Epithelial cell of prostate (primary cell): ENCODE measurements at places on chromosomes 2 and 18.

- no peak for DNase-seq
Observed at GRCh38 chr2:150812066-150812465, 324.6 kb upstream of the RND3 start.

DNA sequence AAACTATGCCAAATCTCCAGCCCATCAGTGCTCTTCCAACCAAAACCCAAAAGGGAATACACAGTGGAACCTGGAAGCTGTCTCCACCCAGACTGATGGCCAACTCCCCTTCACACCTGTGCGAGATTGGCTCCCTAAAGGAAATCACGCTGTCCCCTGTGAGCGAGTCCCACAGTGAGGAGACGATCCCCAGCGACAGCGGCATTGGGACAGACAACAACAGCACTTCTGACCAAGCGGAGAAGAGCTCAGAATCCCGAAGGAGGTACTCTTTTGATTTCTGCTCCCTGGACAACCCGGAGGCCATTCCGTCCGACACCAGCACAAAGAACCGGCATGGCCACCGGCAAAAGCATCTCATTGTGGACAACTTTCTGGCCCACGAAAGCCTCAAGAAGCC, 271.1 kb downstream of the SETBP1 start:
- no peak for DNase-seq

DNA sequence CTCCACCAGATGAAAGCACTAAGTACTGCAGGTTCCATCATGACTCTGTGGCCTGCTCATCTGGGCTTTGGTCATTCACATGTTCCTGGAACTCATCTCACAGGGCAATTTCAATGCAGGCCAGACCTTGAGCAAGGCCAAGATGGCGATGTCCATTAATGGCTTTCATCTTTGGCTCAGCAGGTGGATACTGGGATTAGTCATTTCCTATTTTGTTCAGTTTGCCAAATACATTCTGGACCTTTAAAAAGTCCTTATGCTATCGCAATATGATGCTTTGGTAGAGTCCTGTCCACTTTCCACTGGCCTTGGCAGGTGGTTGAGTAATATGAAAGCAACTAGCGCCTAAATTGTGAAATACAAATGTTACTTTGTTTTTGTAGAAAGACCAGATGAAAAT, 170.1 kb upstream of the REV1 start:
- no peak for DNase-seq

DNA sequence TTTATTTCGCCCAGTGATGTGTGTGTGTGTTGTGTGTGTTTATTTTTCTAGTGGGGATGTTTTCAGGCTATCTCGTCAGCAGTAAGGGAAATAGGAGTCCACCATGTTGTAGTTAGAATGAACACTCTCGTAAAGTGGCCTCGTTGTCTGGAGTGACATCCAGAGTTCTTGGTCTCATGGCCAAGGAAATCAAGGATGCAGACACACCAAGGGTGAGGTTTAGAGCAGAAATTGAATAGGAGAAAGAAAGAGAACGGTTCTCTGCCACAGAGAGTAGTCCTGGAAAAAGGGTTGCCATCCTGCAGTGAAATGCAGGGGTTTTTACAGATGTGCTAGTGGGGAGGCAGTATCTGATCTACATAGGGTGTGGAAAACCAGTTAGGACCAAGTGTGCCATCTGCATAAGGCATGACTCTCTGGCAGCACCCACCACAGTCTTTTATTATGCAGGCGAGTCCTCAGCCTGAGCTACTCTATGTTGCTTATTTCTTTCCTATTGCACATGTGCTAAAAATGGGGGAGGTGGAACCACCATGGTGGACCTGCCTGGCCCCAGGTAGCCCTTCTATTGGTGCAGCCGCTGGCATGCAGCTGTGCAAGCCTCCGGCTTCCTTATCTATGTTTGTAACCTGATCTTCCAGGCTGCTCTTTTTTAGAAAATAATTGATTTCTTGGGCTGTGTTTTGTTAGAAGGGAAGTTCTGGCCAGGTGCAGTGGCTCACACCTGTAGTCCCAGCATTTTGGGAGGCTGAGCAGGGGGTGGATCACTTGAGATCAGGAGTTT, 23.2 kb downstream of the RALB start:
- DNase-seq = no peak

DNA sequence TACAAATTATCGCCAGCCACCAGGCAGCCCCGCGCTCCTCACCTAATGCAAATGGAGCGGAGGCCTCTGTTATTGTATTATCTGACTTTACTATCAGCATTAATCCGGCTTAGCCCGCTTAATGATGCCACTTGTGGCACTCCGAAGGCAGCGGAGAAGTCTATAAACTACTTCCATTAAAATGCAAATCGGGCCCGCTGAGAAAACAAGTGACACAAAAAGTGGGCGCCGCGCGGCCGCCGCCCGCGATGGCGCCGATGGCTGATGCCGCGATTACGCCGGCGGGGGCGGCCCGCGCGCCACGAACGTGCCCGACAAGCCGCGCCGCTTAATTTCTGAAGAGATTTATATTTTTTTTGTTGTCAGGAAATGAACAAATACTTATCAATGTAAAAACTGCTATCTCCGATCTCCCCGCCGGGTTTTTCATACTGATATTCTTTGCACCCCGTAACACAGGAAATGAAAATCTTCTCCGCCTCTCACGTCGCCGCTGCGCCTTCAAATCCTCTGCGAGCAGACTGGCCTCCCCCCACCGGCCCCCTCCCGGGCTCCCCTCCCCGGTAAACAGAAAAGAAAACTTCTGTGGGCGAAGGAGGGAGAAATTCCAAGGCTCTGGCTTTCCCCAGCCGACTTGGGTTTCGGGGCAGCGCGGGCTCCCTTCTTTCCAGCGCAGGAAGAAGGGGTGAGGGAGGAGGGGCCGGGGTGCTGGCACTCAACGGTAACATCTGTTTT, 221.8 kb downstream of the INSIG2 start:
- no peak for DNase-seq

GRCh38 chr2:202782940-202783558, 88.5 kb downstream of the ICA1L start:
- no peak for DNase-seq

- no peak for DNase-seq
Observed at GRCh38 chr2:42895134-42895790, 102.9 kb upstream of the HAAO start.

- no peak for DNase-seq
Observed at GRCh38 chr2:17969661-17970060, 91.2 kb downstream of the KCNS3 start.

GRCh38 chr18:45755934-45756333, 32.0 kb downstream of the SLC14A1 start:
- DNase-seq = no peak

GRCh38 chr2:170812710-170813600, 3.7 kb upstream of the GAD1 start:
- no peak for DNase-seq

GRCh38 chr2:9996321-9996720, 44.8 kb downstream of the GRHL1 start:
- no peak for DNase-seq

DNA sequence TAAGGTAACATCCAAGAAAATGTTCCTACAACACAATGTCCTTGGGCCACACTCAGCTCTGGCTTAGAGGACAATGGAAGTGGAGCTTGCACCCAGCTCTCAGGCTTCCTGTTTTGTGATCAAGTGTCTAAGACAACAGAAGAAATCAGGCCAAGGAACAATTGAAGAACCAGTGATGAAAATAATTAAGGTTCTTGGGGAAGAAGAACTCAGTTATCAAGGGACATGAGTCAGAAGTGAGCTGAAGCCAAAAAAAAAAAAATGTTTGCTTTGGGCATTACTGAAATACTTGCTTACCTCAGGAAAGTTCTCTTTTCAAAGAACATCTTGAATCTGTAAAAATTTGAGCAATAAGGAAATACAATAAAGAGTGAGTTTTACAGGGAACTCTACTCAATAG, 299.0 kb downstream of the FBXO15 start:
- DNase-seq = no peak

DNA sequence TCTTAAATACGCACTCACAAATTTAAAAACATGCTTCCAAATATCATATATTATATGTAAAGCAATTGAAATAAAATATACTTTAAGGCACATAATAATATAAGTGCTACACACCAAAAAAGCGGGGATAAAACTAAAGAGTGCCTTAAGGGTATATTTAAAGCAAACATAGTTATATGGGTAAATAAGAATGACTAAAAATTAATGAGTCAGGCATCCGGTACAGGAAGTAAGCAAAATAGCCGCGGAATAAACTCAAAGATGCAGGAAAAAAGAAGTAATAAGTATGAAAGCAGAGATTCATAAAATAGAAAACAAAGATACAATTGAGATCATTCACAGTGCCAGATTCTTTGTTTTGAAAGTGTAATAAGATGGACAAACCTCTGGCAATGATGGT, 503.5 kb upstream of the SOX11 start:
- DNase-seq = no peak

GRCh38 chr2:20651731-20652099, 817 bp upstream of the HS1BP3 start:
- no peak for DNase-seq

- DNase-seq = no peak
Observed at GRCh38 chr2:193810533-193810932, 1615.8 kb upstream of the TMEFF2 start.

DNA sequence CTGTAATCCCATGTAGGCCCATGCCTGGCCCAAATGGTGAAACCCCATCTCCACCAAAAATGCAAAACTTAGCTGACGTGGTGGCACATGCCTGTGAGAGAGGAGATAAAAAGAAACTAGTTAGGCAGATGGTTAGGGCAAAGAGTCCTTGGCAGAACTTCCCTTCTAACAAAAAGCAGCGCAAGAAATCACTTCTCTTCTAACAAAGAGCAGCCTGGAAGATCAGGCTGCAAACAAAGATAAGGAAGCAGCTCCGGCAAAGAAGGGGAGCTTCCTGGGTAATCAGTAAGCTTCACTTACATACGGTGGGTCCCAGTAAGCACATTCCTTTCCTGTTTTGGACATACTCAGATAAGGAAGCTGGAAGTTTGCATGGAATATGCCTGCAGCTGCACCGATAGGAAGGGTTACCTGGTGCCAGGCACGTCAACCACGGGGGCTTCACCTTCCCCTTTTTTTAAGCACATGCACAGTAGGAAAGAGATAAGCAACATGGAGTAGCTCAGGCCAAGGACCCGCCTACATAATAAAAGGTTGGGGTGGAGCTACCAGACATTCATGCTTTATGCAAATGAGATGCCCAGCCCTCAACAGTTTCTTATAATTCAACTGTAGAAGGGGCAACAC, 61.0 kb upstream of the SLC25A52 start:
- no peak for DNase-seq

DNA sequence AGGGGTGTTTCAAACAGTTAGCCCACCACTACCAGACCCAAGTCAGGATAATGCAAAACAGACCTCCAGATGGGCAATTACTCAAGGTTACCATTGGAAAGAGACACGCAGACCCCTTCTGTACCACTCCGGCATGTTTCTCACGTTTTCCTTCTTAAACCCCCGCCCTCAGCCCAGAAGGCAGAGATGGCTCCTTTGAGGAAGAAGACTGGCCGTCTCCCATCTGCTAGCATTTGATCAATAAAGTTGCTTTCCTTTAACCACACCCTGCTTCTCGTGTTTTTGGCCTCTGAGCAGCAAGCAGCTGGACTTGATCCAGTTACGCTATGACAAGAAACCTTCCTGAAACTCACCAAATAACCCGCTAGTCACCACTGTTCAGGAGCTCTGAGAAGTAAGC, 1012.4 kb upstream of the GYPC start:
- DNase-seq = no peak

- DNase-seq = no peak
Observed at GRCh38 chr2:95268211-95269035, 5.8 kb upstream of the PROM2 start.

DNA sequence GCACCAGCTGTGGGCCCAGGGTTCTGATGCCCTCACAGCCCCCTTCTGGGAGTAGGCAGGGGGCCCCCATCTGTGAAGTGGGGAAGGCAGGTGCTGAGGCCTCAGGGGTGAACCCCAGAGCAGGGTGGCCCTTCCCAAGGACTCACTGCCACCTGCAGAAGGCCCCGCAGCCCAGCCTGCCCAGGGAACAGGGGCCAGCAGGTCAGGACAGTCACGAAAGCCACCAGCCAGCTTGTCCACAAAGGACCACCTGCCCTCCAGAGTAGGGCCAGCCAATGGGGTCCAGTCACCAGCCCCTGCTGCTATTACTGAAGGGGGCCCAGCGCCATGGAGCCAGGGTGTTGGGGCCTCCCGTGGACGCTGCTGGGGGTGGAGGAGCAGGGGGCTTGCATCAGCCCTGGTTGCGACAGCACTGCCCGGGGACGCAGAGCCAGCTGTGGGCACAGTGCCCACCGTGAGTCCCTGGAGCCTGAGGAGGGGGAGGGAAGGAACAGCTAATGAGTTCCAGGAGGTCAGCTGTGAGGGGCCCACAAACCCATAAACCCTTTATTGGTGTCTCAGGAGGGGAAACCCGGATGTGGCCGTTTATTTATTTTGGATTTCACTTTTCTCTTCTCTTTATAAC, 11.5 kb upstream of the SNED1 start:
- DNase-seq = no peak

DNA sequence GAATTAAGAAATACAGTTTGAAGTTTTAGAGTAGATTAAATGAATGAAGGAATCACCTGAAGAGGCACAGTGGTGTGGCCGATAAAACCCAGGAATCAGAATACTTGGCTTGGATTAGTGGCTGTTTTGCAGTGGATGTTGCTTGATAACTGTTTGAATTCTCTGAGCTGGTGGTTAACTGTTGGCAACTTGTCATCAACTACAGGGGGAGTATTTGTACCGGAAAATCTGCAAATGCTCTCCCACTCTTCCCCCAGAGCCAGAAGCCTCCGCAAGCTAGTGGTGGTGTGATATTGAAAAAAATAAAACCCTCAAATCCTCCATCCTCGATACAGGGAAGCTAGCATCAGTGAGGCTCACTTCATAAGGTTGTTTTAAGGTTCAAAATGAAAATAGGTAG, 326.7 kb downstream of the DPP10 start:
- no peak for DNase-seq

DNA sequence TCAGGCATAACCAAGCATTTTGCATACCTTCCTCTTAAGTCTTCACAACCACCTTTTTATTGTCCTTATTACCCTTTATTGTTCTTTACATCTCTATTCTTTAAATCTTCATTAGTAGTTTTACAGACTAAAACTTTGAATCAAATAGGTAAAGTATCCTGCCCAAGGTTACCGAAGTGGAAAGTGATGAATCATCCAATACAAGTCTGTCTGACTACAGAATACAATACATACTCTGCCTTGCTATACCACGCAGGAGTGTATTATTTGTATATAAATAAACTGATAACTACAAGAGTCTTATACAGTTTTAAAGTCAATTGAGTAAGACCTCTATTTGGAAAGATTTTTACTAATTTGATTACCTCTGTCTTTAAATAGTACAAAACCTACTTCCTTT, 196.0 kb downstream of the ZEB2 start:
- DNase-seq = no peak

GRCh38 chr2:216348756-216349308, 23.5 kb downstream of the MARCHF4 start:
- DNase-seq = peak; percentile 64
